ENCODE measurements at places on chromosomes 13 and 19.

DNA sequence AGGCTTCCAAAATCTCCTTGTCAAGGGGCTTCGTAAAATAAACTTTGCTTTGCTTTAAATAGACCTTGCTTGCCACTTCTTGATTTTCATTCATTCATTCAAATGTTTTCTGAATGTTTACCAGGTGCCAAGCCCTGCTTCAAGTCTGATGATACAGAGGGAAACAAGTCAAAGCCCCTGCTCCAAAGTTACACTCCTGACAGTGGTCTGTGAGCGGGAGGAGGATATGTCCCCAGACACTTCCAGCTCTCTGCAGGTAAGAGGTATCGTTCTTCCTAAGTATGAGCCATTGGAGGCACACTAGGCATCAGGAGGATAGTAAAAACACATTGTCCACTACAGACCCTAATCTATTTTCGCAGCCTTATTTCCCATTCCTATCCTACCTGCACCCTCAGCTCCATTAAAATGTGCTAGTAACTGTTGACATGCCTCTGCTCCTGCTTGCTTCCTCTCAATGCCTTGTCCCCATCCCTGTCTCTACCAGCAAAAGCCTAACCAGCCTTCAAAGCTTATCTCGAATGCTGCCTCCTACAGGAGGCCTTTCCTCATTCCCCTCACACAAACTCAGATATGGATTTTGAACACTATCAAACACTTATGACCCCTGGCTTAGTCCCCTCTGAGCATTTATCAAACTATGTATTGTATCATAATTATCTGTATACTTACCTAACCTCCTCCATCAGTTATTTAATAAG lies 6.2 kb upstream of the WBP4 start:
- DNase-seq, result peak; percentile 50

DNA sequence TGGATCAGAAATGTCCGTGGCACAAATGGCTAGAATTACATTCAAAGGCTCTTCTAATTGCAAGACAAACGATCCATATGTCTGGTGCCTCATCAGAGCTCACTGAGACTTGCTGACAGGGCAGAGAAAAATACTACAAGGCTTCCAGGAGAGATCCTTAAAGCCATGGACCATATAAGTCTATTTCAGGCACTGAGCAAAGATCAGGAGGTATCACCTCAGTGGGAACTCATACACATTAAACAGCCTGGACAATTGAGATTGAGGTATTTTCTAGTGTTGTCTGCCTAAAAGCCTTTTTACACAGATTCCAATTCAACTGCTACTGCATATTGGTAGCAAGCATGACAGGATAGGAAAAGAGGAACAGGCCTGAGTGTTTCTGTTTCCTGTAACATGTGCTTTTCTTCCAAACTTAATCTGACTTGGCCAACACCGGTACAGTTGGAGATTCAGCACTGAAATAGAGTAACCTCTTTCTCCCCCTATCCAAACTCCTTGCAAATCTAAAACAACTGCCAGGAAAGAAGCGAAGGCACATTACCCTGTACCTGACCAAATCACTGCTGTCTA lies 65.9 kb downstream of the SERP2 start:
- no peak for DNase-seq

DNA sequence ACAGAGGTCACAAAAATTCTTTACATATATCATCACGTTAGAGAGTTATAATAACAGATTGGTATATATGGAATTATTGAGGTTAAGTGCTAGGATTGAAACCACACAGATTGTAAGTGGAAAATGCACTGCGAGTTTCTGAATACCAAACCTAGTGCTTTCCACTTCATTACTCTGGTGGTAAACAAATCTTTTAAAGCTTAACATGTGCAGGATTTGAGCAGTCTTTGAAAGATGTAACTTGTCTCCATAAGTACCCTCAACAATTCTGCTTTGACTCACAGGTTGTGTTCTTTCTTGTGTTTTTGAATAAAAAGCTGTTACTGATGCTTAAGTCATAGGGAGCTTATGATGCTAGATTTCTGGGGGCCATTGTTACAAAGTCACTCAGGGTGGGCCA lies 314.7 kb upstream of the DACH1 start:
- DNase-seq, result no peak

DNA sequence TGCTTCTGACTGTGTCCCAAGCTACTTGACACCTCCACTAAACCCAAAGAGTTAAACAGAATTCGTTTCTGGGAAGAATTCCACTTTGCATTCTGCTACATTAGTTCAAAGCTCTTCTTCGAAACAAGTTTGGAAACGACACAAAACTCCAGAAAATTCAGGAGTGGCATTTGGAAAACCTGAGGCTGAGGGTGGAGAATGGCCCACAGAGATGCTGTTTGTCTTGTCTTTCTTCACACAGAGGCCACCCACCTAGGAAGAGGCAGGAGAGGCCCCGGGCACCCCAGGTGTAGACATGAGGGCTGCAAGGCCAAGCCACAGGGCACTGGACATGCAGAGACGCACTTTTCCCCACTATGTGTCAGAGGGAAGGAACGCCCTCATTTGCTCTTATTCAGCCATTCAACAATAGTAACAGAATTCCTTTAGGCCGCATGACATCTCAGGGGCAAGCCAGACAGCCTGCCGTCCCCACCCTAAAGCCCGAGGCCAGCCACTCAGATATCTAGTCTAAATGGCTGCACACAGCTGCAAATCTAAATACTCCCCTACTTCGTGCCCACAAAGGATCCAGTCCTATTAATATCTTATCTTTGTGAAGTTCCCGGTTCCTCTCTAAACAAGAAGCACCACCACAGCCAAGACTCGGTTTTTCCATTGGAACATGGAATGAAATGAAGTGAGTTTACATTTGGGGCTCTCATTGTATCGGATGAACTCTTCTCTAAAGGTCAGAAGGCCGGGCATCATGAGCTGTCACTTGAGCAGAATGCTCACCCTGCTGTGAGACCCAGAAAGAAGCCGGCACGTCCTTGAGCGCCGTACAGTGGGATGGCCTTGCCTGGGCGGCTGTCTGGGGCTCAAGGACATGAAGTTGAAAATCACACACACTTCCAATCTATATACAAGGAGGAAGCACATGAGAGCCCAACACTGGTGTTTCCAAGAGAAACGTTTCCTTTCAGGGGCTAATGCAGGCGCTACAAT lies 19.8 kb downstream of the COL4A1 start:
- DNase-seq, result no peak

DNA sequence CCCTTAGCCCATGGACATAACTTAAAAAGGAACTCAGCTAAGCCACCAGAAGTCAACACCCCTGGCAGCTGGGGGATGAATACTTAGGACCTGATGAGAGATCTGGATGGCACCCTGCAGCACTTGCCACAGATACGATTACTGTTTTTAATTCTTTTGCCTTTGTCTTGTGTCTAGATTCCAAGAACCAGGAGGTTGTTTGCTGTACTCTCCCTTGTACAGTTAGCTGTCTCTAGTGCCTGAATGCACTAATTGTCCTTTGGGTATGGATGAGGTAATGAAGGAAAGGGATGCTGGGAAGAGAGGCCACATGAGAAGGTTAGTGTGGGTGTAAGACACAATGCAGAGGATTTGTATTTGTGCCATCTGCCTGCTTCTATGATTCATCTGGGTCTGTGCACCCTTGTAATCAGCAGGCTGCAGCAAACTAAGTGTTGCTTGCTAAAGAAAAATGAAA lies 385.8 kb downstream of the KCNRG start:
- no peak for DNase-seq

DNA sequence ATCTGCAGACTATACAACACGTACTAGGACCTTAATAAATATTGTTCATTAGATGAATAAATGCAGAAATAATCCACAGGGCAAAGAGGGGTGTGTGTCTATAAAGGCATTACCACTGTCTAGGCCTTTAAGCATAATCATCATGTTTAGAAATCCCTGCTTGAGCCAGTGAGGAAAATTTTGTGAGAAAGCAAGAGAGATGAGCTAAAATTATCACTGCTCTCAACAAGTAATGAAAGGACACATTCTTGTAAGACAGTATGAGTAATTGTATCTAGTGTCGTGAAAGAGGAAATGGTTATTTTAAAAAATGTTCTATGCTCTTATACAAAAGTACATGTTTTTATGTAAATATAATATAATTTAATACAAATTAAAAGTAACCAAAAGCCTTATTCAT lies 1699.4 kb downstream of the PCDH9 start:
- no peak for DNase-seq

DNA sequence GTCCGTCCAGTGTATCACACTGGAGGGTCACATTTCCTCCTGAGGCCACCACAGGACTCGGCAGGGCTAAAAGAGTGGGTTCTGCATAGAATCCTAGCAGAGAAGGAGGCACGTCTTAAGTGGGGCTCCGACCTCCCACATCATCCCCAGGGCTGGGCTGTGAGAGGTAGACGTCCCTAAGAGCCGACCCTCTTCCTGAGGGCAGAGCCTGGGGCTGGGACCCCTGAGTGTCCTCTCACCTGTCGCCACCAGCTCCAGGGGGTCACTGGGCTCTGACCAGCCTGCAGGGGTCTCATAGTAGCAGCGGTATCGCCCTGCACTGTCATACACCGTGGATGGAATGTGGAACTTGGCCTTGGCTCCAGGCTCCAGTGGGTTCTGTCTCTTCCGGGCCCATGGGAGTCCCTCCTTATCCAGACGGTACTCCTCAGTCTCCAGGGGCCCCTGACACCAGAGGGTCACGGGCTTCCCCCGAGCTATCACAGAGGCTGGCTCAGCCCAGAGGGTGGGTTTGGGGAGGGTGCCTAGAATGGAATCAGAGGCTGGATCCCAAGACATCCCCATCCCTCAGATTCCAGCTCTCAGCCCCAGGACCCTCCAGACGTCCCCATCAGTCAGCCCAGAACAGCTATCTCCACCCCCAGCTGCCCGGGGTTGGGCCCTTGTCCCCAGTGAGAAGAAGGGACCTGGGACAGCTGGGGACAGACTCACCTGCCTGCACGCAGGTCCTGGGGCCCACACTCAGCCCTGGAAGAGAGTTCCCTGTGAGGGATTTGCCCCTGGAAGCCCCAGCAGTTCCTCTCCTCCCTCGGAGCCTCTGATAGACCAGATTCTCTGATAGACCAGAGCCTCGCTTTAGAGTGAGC lies 590 bp downstream of the LILRB5 start:
- DNase-seq, result no peak

- DNase-seq, result no peak
Measured at GRCh38 chr13:30679483-30680330, 55.6 kb upstream of the ALOX5AP start.

DNA sequence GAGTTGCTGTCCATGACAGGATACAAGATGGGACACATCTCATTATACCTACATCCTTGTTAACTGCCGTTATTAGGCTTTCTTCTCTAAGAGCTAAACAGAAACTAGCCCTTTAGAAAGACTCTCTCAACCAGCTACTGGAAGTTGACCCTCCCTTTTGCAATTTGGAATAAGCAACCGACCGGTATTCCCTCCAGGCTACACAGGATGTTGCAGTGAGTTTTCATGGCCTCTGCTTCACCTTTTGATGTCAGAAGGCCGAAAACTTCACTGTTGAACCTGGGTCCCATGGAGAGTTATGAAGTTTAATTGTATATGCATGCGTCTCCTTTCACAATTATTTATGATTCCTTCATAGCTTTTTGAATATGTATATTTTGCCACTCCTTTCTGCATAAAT lies 1042.5 kb upstream of the SPRY2 start:
- no peak for DNase-seq

DNA sequence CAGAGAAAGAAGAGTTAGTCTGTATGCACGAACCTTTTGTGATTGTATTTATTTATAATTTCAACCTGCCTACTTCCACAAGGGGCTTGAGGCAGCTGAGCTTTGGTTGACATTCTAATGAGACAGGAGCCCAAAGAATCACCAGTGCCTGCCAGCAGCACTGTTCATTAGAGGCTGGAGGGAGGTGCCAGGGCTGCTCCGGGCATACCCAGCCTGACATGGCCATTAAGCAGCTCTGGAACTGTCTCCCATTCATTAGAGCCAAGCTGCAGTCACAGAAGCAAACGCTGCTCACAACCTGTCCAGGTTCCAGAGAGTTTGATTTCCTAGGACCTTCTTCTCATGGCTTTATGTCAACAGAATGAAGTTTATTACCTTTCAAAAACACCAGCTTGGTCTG lies 425.5 kb downstream of the RFC3 start:
- no peak for DNase-seq

GRCh38 chr19:39428283-39429112 lies 7.3 kb downstream of the RPS16 start:
- DNase-seq, result no peak

- no peak for DNase-seq
Measured at GRCh38 chr19:17214508-17215126, 540 bp upstream of the USE1 start.

GRCh38 chr13:108944760-108945159 lies 315.3 kb downstream of the MYO16 start:
- DNase-seq, result peak; percentile 57

- no peak for DNase-seq
Measured at GRCh38 chr19:5903056-5903623, 450 bp downstream of the NDUFA11 start.

GRCh38 chr13:40812724-40813445 lies 23.5 kb downstream of the SLC25A15 start:
- no peak for DNase-seq

- DNase-seq, result no peak
Measured at GRCh38 chr19:51905206-51905605, 389 bp upstream of the ZNF649 start.

GRCh38 chr19:10565567-10566407 lies at the start of gene KRI1:
Gene KRI1, minus strand, starts transcription at chr19:10566010. Its CDS starts 11 bp downstream, at chr19:10565999.
- peak; percentile 97 for DNase-seq

DNA sequence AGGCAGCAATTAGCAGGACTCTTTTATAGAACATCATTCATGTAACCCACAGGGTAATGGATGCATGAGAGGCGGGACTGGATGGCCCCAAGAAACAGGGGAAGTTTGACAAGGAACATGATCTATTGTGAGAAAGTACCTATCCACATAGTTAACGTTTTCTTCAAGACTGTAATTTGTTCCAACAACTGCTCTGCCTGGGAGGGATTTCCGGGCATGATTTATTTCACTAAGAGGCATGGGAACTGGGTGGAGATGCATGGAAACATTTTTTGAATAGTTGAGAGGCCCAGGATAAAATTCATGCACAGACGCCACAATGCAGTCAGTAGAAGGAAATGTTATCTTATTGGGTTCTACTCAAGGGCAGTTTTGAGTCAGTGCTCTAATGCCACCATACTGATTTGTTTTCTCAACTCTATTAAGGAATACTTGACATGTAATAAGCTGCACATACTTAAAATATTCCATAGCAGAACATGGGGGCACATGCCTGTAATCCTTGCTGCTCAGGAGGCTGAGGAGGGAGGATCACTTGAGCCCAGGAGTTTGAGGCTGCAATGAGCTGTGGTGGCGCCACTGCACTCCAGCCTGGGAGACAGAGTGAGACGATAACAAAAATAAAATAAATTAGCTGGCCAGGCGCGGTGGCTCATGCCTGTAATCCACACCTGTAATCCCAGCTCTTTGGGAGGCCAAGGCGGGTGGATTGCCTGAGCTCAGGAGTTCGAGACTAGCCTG lies 9.9 kb upstream of the ATG4D start:
- no peak for DNase-seq

DNA sequence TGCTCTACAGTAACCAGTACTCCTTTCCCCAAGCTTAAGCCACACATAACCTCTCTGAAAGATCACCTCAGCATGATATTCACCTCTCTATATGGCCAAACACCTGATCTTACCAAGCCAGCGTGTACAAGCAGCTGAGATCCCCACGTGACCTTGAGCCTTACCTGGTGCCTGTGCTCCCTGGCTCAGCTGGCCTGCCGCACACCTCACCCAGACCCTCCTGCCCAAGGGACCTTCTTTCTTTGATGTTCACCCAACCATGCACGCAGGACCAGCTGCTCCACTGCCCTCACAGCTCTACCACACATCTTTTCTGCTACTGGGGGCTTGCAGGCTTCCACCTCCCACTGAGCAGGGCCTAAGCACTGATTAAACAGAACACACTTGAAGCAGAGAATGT lies 9.0 kb downstream of the DHRS12 start:
- no peak for DNase-seq
